ENCODE measurements at places on chromosomes 1 and 21.

- DNase-seq, result no peak
Observed at GRCh38 chr1:22412932-22413727, 38.5 kb upstream of the ZBTB40 start.

DNA sequence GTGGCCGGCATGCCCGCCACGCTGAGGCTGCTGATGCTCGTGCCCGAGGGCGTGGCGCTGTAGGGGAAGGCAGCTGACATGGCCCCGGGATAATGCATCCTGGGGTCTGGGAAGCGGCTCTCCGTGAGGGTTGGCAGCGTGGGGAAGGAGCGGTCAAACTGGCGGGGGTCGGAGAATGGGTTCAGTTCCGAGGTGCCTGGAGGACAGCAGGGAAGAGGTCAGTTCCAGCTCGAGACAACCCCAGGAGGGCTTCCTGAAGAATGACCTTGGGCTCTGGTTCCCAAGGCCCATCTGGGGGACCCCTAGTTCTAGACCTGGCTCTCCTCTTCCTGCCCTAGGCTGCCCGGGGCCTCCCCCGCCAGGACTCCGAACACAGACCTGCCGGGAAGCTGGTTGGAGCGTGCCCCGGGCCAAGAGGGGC lies 27.6 kb downstream of the RUNX3 start:
- no peak for DNase-seq

DNA sequence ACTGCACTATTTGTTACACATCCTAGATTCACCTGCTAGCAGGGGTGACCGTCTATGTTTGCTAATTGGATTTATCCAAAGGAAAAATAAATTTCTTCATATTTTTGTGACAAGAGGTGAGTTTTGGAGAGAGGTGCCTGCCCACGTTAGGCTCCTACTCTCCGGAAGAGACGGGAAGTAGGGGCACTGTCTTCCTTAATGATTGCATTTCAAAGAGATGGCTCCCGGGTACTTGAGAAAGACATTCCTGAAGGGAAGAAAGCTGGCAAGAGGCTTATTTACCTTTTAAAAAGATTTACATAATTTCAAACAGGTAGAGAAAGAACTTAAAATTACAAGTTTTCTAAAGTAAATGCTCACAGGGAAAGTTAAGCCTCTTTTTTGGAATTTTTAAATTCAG lies 18.7 kb upstream of the IL19 start:
- DNase-seq, result no peak

GRCh38 chr21:26138615-26139257 lies 31.8 kb downstream of the APP start:
- DNase-seq, result no peak

GRCh38 chr21:19908390-19908789 lies 1089.8 kb upstream of the NCAM2 start:
- no peak for DNase-seq

DNA sequence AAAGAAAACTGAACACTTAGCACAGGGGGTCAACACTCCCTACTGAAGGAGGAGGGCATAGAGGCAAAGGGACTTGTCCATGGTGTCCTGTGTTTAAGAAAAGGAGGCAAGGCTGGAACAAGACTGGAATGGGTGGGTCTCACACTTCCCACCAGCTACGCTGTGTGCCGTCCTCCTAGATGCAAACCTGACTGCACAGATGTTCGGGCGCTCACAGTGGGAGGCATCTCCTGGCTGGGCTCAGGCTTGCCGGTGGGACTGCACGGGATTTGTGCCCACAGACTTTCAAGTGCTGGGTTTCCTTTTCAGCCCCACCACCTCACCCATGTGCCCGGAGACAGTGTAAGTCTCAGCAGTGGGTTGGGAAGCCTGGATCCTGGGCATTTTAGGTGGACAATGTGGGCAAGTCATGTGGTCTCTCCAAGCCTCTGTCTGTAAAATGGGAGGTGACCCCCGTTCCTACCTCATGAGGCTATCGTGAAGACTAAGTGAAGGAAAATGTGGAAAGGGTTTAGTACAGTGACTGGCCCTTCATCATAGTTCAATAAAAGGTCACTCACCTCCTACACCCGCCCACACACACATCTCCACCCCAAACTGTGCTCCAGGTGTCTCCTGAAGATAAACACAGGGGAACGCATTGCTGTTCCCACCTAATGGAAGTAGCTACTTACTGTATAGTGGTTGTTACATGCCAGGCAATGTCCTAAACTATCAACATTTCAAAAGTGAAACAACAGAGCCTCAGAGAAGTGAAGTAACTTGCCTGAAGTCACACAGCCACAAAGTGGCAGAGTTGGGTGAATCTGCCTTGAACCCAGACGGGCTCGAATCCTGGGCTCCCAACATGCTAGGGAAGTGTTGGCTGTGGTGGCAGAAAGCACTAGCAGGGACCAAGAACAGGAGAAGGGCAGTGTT lies 36.0 kb downstream of the ATP1A1 start:
- no peak for DNase-seq

All from stimulated activated CD4-positive, alpha-beta T cell treated with anti-CD3 and anti-CD28 coated beads, Interleukin-12 subunit alpha, Interleukin-12 subunit beta, amount 100 ng/mL, for 4 hours (primary cell).